ENCODE measurements at places on chromosomes 1 and 21.

- no peak for DNase-seq
Observed at GRCh38 chr1:55568732-55569131, 353.6 kb upstream of the USP24 start.

DNA sequence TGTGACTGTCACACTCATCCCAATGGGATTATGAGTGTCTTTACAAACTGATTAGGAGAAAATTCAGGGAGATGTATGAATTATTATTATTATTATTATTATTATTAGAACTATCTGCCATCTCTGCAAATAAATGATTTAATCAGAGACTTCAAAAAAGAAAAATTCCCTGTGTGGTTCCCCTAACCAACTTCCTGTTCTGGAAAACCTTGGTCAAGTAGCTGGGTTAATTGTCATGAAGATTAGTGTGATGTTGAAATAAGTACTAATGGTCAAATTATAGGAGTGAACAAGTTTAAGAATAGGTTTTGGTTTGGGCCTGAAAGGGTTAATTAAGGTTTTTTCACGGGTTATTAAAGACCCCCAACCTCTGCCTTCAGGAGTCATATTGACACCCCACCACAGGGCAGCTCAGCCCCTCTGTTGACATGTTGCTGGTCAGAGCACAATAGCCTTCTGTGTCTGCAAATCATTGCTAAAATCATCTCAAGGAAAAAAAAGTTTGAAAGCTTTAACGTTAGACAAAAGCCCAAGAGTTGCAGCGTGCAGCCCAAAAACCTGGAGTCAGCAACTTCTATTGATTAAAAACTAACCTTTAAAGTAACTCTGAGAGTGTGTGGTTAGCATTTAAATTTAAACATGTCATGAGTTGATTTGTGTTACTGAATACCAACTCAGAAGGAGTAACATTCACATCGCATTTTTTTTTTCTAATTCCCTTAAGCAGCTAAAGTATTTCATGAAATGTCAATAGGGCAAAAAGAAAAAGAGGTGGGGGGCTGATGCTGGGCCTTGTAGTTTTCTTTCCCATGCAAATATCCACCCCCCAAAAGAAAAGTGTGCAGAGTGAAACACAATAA is 272.5 kb downstream of the TM2D1 start:
- DNase-seq: no peak

DNA sequence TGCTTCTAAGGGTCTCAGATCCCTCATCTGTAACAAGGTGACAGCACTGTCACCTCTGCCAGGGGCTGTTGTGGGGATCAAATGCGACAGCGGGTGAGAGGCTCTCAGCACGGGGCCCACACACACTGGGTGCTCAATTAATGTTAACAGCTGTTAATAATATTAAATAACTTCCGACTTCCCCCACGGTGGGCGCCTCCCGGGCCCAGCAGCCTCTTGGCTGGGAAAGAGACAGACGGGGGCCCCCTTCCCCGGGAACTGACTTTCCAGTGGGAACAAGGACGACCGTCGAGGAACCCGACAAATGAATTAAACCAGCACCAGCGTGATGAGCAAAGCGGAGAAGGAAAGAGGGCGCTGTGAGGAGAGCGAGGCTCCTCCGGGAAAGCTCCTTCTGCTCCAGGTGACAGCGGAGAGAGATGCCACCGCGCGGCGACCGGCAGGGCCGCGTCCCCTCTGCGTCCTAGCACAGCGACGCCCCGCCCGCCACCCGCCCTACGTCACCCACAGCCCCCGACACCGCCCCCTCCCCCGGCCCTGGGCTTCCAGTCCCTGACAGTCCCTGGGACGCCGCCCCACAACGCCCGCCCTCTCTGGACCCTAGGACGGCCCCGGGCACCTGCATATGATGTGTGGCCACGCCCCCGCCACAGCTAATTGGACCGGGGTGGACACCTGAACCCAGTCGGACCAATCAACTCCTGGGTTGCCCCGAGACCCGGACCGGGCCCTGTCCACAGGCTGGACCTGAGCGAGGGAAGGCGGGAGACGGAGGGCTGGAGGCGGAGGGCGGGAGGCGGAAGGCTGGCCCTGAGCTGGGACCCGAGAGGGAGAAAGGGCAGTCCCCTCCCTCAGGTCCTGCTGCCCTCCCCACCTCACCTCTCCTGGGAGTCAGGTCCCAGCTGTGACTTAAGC is 38.2 kb downstream of the MATN1 start:
- DNase-seq: peak; percentile 16

DNA sequence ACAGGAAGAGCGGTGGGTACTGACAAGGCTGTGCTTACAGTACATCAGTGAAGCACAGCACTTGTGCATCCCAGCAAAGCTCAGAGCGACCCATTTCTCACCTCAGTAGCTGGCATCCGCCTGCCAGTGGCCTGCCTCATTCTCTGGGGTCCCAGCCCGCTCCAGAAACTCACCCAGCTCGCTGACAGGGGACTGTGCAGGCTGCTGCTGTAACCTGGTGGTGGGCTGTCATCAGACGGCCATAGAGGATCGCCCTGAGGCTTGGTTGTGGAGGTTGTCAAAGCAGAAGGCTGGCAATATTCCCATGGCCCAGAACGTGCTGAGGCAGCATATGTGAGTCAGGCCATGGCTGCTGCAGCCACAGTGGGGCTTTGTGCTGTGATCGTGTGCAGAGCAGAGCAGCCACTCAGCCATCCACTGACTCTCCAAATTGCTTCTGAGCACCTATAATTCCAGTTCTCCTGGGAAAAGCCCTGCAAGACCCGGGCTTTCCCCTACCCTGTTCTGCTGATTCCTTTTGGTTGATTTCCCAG is 13.6 kb upstream of the GPR137B start:
- DNase-seq: no peak

Data from NCI-H2081 (cell line).